ENCODE measurements at places on chromosomes 11 and 22.

DNA sequence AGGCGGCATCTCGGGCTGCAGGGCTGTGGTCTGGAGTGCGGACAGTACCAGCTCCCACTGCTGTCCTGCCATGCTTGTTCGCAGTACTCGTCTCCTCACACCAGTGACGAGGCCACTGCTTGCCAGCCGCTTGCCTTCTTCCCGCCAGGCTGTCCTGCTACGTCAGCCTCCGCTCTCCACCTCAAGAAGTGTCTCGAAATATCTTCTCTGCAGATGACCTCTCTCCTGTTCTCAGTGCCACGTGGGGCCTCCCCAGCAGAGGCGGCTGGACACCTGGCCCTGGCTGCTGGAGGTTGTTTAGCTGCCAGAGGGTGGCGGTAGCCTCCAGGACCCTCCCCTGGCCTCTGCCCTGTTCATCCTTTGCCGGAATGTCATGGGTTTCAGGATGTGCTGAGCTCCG, 3.1 kb upstream of the CCDC188 start:
- no peak for DNase-seq

- no peak for DNase-seq
Observed at GRCh38 chr22:50027639-50028537, 15.3 kb upstream of the IL17REL start.

GRCh38 chr11:8318536-8318935, 54.9 kb upstream of the LMO1 start:
- no peak for DNase-seq

GRCh38 chr11:117872420-117872961, 4.0 kb downstream of the FXYD6 start:
- DNase-seq, result no peak

DNA sequence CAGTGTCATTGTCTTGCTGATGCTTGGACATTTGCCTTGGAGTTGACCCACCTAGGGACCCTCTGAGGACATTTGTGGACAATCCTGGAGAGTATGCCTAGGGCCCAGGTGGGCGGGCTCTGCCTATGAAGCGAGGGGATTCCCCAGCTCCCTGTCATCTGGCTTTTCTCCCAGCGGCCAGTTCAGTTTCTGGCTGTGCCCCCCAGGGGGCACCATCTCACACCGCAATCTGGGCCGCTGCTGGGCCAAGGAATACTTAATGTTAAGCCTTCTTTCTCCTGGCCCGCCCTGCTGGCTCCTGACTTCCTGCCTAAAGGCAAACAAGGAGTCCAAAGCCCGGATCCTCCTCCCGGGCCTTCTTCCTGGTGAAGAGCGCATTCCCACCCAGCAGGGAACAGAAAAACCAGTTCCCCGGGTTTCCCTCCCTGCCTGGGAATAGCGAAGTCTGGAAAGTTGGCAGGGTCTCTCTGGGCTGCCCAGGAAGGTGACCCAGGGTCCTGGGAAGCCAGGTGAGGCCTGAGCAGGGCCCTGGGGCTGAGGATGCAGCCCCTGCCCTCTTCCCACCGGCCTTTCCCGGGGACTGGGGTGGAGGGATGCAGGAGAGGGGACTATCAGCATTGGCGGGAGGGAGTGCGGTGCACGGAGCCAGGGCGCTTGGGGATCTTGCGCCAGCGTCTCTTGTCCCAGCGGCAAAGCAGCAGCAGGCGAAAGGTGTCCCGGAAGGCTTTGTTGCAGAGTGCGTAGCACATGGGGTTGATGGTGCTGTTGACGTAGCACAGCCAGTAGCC, 11.9 kb downstream of the CHRM1 start:
- no peak for DNase-seq

- DNase-seq, result no peak
Observed at GRCh38 chr22:31253949-31254348, 38.3 kb downstream of the PIK3IP1 start.

- no peak for DNase-seq
Observed at GRCh38 chr11:62592989-62593421, 1.7 kb upstream of the TUT1 start.

DNA sequence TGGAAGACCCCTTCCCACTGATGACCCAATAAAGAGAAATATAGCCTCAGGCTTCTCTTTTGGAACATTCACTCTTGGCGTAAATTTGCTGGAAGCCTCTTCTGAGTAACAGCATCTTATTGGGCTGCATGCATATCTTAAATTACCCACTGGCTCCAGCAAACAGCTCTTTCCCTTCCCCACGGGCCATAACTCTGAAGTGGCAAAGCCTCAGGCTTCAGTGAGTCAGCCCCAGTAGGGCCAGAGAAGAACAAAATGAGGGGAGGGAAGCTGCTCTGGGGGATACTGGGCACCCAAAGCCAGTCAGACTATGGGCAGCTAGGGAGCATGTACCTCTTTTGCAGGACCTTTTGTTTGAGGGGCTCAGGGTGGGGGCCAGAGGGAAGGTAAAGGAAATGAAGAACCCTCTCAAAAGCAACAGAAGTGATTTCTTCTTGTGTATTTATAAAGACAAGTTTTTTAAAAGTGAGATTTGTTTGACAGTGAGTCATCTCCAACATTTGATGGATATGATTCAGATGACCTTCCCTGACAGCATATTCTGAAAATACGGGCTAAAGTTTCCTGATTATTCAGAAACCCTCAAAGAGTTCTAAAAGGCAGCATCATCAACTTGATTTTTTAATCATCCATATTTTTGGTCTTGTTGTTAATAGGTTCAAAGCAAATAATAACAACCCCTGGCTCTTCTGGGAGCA, 203.4 kb downstream of the KIF18A start:
- DNase-seq, result no peak

- no peak for DNase-seq
Observed at GRCh38 chr11:68077617-68078582, 39.1 kb downstream of the TCIRG1 start.

GRCh38 chr11:9489080-9489765, 28.4 kb downstream of the ZNF143 start:
- no peak for DNase-seq

- no peak for DNase-seq
Observed at GRCh38 chr11:134150195-134150903, 73.4 kb downstream of the NCAPD3 start.

- DNase-seq, result no peak
Observed at GRCh38 chr11:73389134-73389525, 12.9 kb downstream of the RELT start.

- no peak for DNase-seq
Observed at GRCh38 chr11:73467505-73467904, 91.3 kb downstream of the RELT start.
